ENCODE measurements at places on chromosomes 7 and 10.

GRCh38 chr7:91357379-91357778 is 93.1 kb downstream of the FZD1 start:
- DNase-seq: no peak

- DNase-seq: no peak
These were observed 65.3 kb downstream of the CARD11 start for GRCh38 chr7:2978408-2978807.

GRCh38 chr7:154438571-154439367 is 386.6 kb downstream of the DPP6 start:
- DNase-seq: no peak

DNA sequence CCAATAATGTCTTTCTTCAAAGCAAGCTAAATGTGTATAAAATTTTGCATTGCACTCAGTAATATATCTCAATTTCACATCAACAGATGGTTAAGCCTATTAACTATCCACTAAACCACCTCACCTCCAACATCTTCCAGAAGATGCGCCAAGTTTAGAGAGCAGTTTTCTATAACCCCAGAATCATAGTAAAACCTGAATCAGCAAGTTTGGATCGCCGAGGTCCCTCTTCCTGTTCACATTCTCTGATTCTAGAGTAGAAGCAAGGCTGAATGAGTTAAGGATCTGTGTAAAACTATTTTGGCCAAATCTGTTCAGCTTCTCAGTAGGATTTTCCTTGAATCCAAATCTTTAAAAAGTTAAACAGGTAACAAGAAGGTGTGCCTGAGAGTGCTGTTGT is 1.4 kb upstream of the FAM204A start:
- no peak for DNase-seq

DNA sequence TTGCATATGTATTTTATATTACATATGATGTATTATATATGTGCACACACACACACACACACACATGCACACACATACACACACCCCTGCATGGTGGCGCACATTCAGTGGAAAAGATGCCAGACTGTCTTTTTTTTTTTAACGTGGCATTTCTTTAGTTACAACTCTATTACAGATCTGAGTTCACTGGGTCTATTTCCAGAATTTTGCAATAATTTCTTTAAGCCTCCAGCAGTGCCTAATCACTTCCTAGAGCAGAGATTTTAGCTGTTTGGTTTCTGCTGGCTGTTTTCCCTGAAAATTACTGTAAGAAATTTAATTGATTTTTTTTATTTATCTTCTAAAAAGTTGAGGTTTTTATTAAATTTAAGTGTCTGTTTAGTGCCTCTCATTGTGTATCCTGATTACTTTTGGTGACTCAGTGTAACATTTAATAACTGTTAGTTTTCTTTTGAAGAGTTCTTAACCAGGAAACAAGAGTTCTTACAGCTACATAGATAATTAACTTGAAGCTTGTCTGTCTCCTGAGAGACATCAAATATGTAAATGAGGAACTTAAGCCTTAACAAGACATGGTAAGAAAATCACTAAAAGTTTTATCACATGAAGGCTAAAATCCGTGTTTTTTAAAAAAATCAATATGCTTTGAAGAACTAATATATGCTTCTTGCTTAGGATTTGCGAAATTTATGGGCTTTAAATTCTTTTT is 232.0 kb downstream of the MDFIC start:
- no peak for DNase-seq

- no peak for DNase-seq
These were observed 69.7 kb upstream of the MGMT start for GRCh38 chr10:129397198-129397974.

DNA sequence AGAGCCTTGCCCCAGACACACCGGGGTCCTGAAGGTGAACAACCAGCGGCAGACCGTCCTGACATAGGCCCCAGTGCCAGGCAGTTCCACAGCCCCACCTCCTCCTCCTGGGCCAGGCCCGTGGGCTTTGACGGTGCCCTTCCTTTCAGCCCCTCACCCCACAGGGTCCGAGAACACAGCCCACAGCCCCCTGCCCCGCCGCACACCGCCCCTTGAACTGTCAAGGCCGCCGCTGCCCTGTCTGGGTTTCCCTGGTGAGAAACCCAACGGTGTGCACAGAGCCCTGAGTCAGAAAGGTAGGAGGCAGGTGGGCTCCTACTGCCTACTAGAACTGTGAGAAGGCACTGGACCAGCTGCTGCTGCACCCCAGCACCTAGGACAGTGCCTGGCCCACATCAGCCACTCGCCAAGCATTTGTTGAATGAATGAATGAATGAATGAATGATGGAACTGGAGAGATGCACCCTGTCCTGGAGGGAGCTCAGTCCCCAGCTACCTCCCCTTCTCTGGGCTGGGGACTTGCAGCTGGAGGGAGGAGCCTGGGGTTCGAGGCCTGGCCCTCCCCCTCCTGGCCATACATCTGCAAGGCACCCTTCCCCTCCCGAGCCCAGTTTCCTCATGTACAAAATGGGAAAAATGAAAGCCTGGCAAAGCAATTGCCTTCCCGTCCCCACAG is 117.9 kb downstream of the SLIT1 start:
- no peak for DNase-seq

GRCh38 chr10:125174360-125174759 is 14.0 kb upstream of the CTBP2 start:
- DNase-seq: no peak

- no peak for DNase-seq
These were observed 41.0 kb upstream of the TMEM248 start for GRCh38 chr7:66880053-66880452.

- no peak for DNase-seq
These were observed 25.1 kb downstream of the SEPTIN7 start for GRCh38 chr7:35825974-35826373.

DNA sequence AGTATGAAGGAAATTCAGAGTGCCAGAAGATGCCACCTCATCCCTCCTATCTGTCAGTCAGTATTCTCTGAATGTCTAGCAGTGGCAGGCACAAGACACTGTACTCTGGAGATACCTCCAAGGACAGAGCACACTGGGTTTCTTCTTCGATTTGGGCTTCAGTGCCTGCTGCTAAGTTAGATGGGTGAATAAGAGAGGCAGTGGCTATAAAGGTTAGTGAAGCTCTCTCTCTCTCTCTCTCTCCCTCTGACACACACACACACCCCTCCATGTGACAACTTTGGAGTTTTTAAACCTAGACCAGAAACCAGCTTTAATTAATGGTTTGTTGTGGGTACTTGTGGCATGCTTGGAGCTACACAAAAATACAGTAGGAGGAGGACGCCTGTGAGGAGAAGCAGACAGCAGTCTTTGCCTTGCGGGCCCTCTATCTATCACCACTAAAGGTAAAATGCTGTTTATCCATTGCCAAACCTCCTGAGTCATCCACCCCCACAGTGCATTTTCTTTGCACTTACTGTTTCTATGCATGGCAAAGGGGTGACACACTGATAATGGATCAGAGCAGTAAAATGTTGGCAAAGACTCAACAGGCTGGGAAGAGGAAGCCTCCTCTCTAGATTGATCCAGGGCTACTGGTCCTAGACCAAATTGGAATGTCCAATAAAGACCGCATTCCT is 102.5 kb downstream of the TRIL start:
- DNase-seq: peak; percentile 89

GRCh38 chr7:47762207-47762606 is 180.3 kb upstream of the TNS3 start:
- DNase-seq: no peak

GRCh38 chr10:117262291-117262902 is 21.5 kb downstream of the SLC18A2 start:
- no peak for DNase-seq

- no peak for DNase-seq
These were observed 508.3 kb downstream of the SORCS3 start for GRCh38 chr10:105149371-105149891.
